RPMI8226 (cell line): ENCODE measurements at places on chromosomes 3 and 15.

GRCh38 chr15:51071578-51071977, 23.1 kb downstream of the TNFAIP8L3 start:
- no peak for DNase-seq

GRCh38 chr3:124035463-124036121, 43.7 kb upstream of the ROPN1 start:
- no peak for DNase-seq

DNA sequence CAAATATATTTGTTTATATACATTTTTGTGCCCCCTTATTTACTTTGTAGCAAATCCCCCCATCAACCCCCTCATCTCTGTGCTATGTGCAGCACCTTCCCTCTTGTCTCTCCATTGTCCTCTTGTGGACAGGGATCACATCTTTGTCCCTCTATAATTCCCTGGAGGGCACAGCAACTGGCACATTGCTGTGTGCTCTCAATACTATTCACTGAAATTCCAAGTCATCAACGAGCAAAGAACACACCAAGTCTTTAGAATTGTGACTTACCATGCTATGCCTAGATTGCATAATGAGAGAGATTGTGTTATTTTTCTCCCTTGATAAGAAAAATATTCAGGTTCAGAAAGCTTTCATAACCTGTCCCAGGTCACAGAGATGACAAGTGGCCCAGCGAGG, 54.6 kb upstream of the ACAN start:
- DNase-seq = no peak

DNA sequence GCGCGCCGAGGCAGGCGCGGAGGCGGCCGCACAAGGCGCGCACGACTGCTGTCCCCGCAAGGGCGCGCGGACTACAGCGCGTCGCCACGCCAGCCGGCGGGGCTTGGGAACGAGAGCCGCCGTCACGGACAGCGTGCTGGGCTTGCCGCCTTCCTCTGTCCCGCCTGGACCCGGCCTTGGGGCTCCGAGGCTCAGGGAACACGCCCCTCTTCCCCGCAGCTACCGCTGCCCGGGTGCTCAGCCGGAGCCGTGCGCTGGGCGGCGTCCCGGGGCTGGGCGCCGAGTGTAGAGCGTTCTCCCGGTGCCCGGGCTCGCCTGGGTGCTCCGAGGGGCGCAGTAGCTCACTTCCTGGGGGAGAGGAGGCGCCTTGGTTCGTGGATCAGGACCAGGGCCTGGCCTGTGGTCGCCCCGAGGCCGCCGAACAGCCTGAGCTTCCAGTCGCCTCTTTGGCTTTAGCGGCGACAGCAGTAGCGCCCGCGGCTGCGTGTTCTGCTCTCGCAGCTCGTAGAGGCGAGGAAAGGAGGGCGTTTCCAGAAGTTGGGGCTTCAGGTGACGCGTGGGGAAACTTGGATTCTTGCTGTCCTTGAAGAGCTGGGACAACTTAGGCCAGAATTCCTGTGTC, 226.7 kb upstream of the C2CD4B start:
- peak; percentile 81 for DNase-seq

DNA sequence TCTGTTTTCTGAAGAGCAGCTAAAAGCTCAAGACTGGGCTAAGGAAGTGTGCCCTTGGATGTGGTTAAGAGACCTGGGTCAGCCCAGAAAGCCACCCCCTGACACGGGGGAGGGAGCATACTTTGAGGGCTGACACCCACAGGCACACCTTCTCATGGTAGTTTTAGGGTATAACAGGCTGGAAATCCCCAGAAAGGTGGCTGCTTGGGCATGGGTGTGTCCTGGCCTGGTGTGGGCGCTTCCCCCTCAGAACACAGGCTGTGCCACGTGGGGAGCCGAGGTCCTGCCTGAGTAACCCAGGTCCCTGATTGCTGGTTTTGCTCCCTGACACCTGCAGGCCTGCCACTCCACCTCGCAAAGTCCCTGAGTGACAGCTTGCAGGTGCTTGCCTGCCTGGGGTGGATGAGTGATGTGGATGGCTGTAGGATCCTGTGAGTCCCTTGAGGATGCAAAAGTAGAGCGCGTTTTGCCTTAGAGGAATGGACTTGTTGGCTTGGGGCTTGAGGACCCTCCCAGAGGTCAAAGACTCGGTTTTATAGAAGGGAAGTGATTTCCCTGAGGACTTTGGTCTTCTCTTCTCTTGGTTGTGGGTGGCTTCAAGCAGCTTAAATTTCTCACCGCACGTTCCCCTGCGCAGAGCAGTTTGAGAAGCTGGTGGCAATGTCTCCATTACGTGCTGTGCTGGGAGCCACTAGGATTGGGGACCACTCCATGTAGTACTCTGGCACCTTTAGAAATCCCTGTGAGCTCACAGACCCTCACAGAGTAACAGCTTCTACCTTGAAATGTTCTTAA, 94.4 kb downstream of the DNASE1L3 start:
- DNase-seq = peak; percentile 7

DNA sequence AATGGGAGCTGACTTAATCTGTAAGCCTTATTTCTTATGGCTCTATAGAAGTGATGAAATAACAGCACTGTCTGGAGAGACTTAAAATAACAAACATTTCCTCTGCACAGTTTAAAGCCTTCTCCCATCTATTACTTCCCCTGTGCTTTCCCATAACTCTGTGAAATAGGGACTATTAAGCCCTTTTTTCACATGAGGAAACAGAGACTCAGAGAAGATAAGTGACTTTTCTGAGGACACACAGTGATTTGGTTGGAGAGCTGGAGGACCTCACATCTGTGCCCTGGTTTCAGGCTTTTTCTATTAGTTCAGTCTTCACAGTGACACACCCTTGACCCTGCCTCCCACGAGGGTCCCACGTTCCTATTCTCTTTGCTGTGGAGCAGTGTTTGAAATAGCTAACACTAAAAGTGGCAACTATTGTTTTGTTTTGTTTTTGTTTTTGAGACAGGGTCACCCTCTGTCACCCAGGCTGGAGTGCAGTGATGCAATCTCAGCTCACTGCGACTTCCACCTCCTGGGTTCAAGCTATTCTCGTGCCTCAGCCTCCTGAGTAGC, 82.9 kb downstream of the ST6GAL1 start:
- no peak for DNase-seq
